ENCODE measurements at places on chromosomes 3 and 15. TPM values are rescaled to one million over a fixed set of nuclear protein-coding genes. Genes with fewer than 3 reads are reported as not detected.

The ARHGEF3 gene
- 9.0 TPM for polyA plus RNA-seq

The EDEM1 gene
- polyA plus RNA-seq: 13.6 TPM

The DNAJB8 gene
- not detected for polyA plus RNA-seq

The DUOXA1 gene
- polyA plus RNA-seq: 0.48 TPM

The RASGRP1 gene
- 0.64 TPM for polyA plus RNA-seq

The STAG1 gene
- polyA plus RNA-seq: 12.7 TPM

The SLC27A2 gene
- 81.2 TPM for polyA plus RNA-seq

The CPN2 gene
- not detected for polyA plus RNA-seq

The STRIT1 gene
- polyA plus RNA-seq: 0.10 TPM

The CCR5 gene
- 0.94 TPM for polyA plus RNA-seq

The MESP2 gene
- polyA plus RNA-seq: not detected

The STXBP5L gene
- not detected for polyA plus RNA-seq

GRCh38 chr3:101940521-101941317 lies 91.4 kb downstream of the NFKBIZ start:
- peaks cover 5% of the 10 kb centered on the region for H3K4me1 ChIP-seq
- H3K36me3 ChIP-seq: no peaks in the 10 kb centered on the region
- H3K27ac ChIP-seq: no peak overlapping the region
- H3K27me3 ChIP-seq: no peaks in the 10 kb centered on the region

DNA sequence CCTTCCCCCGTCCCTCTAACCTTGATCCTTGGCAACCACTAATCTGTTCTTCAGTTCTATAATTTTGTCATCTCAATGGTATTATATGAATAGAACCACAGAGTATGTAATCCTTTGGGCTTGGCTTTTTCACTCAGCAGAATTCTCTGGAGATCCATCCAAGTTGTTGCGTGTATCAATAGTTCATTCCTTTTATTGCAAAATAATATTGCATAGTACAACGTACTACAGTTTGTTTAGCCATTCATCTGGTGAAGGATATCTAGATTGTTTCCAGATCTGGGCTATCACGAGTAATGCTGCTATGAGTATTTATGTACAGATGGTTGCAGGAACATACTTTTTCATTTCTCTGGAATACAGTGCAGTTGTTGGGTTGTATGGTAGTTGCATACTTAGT lies 76.2 kb downstream of the PLXNA1 start:
- no peaks in the 10 kb centered on the region for H3K36me3 ChIP-seq
- H3K4me1 ChIP-seq: no peaks in the 10 kb centered on the region
- no peak overlapping the region for H3K4me3 ChIP-seq

- H3K4me3 ChIP-seq: no peak overlapping the region
- no peak overlapping the region for H3K27ac ChIP-seq
- H3K36me3 ChIP-seq: no peaks in the 10 kb centered on the region
- DNase-seq: no peak
Observed at GRCh38 chr3:130258532-130258952, 86.9 kb upstream of the COL6A5 start.

- no peak for DNase-seq
- no peak overlapping the region for H3K27ac ChIP-seq
- no peaks in the 10 kb centered on the region for H3K4me1 ChIP-seq
- no peaks in the 10 kb centered on the region for H3K27me3 ChIP-seq
Observed at GRCh38 chr3:155805204-155805801, 775 bp downstream of the C3orf33 start.

- no peak overlapping the region for H3K27ac ChIP-seq
- no peak overlapping the region for H3K4me3 ChIP-seq
- H3K36me3 ChIP-seq: no peaks in the 10 kb centered on the region
- peak; percentile 6 for DNase-seq
- H3K27me3 ChIP-seq: no peaks in the 10 kb centered on the region
- H3K4me1 ChIP-seq: no peaks in the 10 kb centered on the region
Observed at GRCh38 chr3:57298041-57298440, 5.6 kb upstream of the ASB14 start.

DNA sequence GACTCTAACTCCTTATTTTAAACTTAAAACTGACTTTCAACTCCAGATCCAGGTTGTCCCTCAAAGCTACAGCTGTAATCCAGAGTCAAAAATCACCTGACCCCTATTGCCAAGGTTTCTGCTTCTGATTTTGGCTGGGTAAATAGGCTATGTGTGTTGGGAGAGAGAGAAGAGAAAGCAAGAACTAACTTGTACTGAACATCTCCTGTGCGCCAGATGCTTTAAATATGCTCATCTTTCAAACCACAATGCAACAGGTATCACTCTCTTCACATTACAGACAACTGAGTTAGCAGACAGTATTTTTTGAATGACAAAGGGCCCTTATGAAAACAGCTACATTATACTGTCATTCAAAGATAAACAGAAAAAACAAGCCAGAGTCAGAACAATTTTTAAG lies 7.0 kb downstream of the WWTR1 start:
- H3K4me1 ChIP-seq: no peaks in the 10 kb centered on the region
- no peak overlapping the region for H3K4me3 ChIP-seq
- no peak overlapping the region for H3K27ac ChIP-seq
- no peak for DNase-seq
- H3K36me3 ChIP-seq: no peaks in the 10 kb centered on the region
- no peaks in the 10 kb centered on the region for H3K27me3 ChIP-seq

DNA sequence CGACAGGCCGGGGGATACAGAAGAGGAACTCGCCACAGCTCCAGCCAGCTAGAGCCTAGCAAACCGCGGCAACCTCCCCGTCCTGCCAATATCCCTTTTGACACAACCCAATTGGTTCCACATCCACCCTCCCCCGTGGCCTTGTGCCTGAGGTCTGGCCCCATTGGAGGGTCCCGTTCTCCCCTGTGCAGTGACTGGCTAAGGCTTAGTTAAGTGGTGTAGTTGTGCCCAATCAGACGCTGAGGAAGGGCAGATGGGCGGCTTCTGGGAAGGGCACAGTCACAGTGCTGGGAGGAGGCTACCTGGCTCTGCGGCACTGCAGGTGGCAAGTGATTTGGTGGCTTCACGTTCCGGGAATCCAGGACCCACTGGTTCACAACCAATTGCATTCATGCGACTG lies 78.6 kb downstream of the SNRK start:
- H3K27ac ChIP-seq: no peak overlapping the region
- H3K27me3 ChIP-seq: no peaks in the 10 kb centered on the region
- DNase-seq: no peak
- no peaks in the 10 kb centered on the region for H3K36me3 ChIP-seq
- no peaks in the 10 kb centered on the region for H3K4me1 ChIP-seq

DNA sequence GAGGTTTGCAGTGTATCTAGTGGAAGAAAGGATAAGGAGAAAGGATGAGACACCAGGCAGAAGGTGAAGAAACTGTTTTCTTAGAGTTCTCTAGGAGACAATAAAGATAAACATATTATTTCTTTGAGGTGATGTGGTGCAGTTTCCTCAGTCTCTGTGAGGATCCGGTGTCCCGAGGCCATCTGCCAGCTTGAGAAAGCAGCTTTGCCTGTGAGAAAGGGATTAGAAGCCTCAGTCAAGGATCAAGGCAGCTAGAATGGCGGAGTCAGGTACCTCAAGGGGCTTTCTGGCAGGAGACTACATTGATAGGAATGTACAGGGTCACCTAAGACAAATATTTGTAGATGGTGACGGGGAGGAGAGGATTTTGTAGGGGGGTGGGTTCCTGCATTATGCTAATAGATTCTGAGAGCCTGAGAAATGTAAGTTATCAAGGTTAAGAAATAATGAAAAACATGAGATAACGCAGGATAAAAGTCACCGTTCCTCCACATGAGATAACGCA lies 103.9 kb upstream of the MB21D2 start:
- no peaks in the 10 kb centered on the region for H3K27me3 ChIP-seq
- no peaks in the 10 kb centered on the region for H3K4me1 ChIP-seq
- H3K36me3 ChIP-seq: no peaks in the 10 kb centered on the region
- H3K27ac ChIP-seq: peak overlapping the region; percentile 11

DNA sequence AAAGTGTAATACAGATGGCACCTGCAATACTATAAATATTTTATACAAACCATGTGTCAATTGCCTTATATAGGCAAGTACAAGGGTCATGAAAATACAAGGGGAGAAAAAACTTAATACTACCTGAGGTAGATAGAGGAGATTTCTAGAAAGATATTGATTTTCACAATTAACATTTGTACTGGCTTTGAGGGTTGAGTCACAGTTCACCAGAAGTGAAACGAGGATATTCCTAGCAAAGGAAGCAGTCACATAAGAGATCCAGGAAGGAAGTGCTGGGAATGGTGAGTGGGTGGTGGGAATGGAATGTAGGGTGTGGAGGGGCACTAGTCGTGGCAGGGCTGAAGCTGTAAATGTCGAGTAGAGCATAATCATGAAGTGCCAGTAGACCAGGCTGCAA lies 108.7 kb downstream of the P2RY1 start:
- H3K36me3 ChIP-seq: no peaks in the 10 kb centered on the region
- no peak overlapping the region for H3K4me3 ChIP-seq
- no peak for DNase-seq
- H3K27me3 ChIP-seq: no peaks in the 10 kb centered on the region
- no peaks in the 10 kb centered on the region for H3K4me1 ChIP-seq
- no peak overlapping the region for H3K27ac ChIP-seq

DNA sequence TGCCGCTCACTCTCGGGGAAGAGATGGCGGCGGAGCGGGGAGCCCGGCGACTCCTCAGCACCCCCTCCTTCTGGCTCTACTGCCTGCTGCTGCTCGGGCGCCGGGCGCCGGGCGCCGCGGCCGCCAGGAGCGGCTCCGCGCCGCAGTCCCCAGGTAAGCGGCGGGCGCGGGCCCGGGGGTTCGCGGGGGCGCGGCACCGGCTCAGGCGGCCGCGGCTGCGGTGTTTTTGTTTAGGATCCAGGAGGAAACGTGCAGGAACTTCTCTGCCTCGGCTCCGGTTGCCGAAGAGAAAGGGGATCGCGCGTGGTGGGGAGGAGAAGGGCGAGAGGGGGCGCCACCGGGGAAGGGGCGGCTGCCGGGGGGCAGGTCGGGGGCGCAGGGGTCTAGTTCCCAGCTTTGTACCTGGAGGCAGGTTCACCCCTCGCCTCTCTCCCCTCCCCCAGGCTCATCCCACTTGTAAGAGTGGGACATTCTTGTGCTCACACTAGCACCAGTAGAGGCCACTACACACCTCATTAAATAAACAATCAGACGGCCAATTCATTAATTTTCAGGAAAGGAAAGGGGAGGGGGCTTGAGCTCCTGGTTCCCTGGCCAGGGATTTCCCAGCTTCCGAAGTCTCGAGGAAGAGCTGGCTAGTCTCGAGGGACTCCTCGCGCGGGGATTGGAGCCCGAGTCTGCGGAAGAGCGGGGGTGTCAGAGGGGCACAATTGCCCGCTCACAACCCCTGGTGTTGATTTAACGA lies 562 bp downstream of the NEO1 start:
- DNase-seq: peak; percentile 71
- H3K36me3 ChIP-seq: no peaks in the 10 kb centered on the region
- no peaks in the 10 kb centered on the region for H3K27me3 ChIP-seq
- H3K4me3 ChIP-seq: peak overlapping the region; percentile 91
- H3K27ac ChIP-seq: peak overlapping the region; percentile 93
- peaks cover 4% of the 10 kb centered on the region for H3K4me1 ChIP-seq

DNA sequence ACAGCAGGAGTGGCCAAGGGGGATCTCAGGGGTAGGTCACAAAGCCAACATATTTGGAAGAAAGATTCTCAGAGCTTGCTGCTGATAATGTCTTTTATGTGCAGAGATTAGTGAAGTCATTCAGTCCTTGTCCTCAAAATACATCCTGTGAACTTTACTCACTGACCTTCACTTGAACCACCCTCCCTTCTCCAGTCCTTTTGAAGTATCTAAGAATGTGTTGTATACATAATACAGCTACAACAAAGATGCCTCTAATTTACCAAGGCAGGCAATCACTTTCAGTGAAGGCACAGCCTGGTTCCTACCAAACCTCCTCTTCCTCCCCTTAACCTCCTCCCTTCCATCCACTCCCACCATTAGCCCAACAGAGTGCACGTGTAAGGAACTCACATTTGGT lies 38.3 kb downstream of the ETV5 start:
- H3K27ac ChIP-seq: no peak overlapping the region
- H3K4me3 ChIP-seq: no peak overlapping the region
- no peaks in the 10 kb centered on the region for H3K27me3 ChIP-seq
- H3K36me3 ChIP-seq: no peaks in the 10 kb centered on the region
- no peaks in the 10 kb centered on the region for H3K4me1 ChIP-seq
- no peak for DNase-seq

GRCh38 chr3:197518881-197519421 lies 36.8 kb downstream of the BDH1 start:
- peaks cover 8% of the 10 kb centered on the region for H3K4me1 ChIP-seq
- H3K27me3 ChIP-seq: no peaks in the 10 kb centered on the region
- peak overlapping the region; percentile 36 for H3K27ac ChIP-seq
- no peak for DNase-seq
- no peak overlapping the region for H3K4me3 ChIP-seq

GRCh38 chr3:37367436-37367835 lies 193.1 kb upstream of the LRRFIP2 start:
- H3K4me3 ChIP-seq: no peak overlapping the region
- DNase-seq: no peak
- H3K27ac ChIP-seq: no peak overlapping the region
- no peaks in the 10 kb centered on the region for H3K27me3 ChIP-seq
- no peaks in the 10 kb centered on the region for H3K4me1 ChIP-seq

DNA sequence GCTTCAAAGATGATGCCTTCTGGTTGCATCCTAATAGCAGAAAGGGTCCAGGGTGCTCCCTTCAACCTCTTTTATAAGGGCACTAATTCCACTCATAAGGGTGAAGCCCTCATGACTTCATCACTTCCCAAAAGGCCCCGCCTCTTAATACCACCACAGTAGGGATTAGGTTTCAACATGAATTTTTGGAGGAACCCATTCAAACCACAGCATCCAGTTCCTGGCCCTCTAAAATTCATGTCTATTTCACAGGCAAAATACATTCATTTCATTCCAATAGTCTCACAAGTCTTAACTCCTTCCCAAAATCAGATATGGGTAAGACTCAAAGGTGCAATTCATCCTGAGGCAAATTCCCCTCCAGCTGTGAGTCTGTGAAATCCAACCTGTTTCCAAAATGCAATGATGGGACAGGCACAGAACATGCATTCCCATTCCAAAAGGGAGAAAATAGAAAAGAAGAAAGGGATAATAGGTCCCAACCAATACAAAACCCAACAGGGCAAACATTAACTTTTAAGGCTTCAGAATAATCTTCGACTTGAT lies 124.0 kb downstream of the ATP1B3 start:
- no peak overlapping the region for H3K27ac ChIP-seq
- peaks cover 1% of the 10 kb centered on the region for H3K36me3 ChIP-seq
- H3K4me1 ChIP-seq: no peaks in the 10 kb centered on the region
- DNase-seq: no peak
- H3K4me3 ChIP-seq: no peak overlapping the region

- DNase-seq: no peak
- no peaks in the 10 kb centered on the region for H3K4me1 ChIP-seq
- no peak overlapping the region for H3K27ac ChIP-seq
Observed at GRCh38 chr3:134504132-134504531, 18.3 kb downstream of the CEP63 start.

DNA sequence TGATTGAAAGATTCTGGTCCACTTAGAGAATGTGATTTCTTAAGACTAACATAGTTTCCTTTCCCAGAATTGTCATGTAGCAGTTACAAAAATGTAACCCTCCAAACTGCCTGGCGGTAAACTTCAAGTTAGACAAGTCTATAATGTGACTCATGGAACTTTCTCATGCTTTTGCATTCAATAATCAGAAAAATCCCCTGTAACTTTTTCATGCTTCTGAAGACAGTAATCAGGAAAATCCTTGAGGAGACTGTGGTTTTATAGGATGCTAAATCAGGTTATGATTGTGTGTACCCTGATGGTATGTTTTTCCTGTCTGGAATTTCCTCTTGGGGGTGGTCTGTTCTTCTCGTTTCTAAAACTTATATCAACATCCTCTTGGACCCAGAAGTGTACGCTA lies 74.0 kb upstream of the RARB start:
- H3K4me3 ChIP-seq: no peak overlapping the region
- no peaks in the 10 kb centered on the region for H3K4me1 ChIP-seq
- DNase-seq: no peak
- no peaks in the 10 kb centered on the region for H3K36me3 ChIP-seq

Data from small intestine (tissue), 16 donors.